Ovary (tissue), 10 donors: ENCODE measurements at places on chromosomes 2 and 18. TPM values are rescaled to one million over a fixed set of nuclear protein-coding genes. Genes with fewer than 3 reads are reported as not detected.

- H3K27ac ChIP-seq, result no peak overlapping the region
- DNase-seq, result no peak
- no peaks in the 10 kb centered on the region for H3K27me3 ChIP-seq
- no peaks in the 10 kb centered on the region for H3K36me3 ChIP-seq
- H3K4me3 ChIP-seq, result no peak overlapping the region
- H3K4me1 ChIP-seq, result peaks cover 2% of the 10 kb centered on the region
Measured at GRCh38 chr2:31236433-31237205, 2.7 kb downstream of the EHD3 start.

DNA sequence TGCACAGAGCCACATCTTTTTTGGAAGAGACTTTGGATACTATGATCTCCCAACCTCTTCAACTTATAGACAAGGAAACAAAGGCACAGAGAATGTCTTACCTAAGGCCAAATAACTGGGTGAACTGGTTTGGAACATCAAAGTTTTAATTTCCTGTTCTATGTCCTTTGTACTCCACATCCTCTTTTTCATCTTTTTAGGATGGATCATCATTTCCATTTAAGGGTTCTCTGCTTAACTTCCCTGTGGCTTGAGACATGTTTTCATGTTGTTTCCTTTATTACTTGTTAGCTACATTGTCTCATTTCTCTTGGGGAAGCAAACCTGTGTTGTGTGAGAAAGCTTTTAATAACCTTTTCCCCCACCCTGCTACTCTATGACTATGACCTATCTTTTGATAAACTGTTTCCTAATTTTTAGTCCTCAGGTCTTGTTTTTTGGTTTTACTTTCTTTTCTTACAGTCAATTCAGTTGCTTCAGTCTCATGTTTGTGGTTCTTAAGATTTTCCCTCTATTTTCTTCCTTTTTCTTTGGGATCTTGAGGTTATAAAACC lies 22.5 kb upstream of the RMND5A start:
- no peak overlapping the region for H3K27ac ChIP-seq
- no peak for DNase-seq
- no peaks in the 10 kb centered on the region for H3K27me3 ChIP-seq
- no peaks in the 10 kb centered on the region for H3K36me3 ChIP-seq
- H3K4me3 ChIP-seq, result no peak overlapping the region

DNA sequence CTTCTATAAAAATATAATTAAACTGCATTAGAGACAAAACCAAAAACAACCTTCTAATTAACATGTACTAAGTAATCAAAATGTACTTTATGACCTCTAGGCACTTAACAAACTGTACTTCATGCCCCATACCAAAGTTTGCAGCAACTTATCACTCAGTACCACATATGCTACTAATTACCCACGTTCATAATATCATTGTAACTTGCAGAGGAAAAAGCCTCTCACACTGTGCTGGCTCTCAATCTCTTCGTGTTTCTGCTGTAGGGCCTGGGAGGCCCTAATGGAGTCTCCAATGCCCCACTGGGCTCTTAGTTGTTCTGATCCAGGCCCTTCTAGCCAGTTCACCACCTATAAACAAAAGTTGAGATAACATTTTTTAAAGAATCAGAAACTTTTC lies 82.1 kb upstream of the CCDC141 start:
- H3K4me3 ChIP-seq, result no peak overlapping the region
- H3K4me1 ChIP-seq, result no peaks in the 10 kb centered on the region
- no peak overlapping the region for H3K27ac ChIP-seq
- no peaks in the 10 kb centered on the region for H3K36me3 ChIP-seq
- no peak for DNase-seq
- no peaks in the 10 kb centered on the region for H3K27me3 ChIP-seq

DNA sequence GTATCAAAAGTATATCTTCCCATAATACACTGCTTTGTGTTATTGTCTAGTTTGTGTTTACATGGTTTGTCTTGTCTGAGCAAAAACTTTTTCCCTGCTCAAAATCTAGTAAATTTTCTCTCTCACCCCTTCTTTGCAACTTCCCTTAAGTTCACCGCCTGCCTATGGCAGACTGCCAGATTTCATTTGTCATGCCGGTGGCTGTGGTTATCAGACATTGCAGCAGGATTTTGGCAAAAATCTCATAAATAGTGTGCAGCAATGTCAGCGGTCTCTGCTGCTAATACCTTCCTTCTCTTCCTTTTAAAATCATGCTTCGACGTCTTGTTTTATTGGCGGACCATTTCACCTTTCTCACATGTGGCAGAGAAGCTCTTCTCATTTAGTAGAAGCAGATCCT lies 45.6 kb upstream of the TMEM178A start:
- H3K4me1 ChIP-seq, result peaks cover 2% of the 10 kb centered on the region
- H3K27ac ChIP-seq, result no peak overlapping the region
- H3K4me3 ChIP-seq, result no peak overlapping the region
- no peaks in the 10 kb centered on the region for H3K27me3 ChIP-seq

GRCh38 chr2:25276569-25277465 lies 64.9 kb downstream of the DNMT3A start:
- H3K4me1 ChIP-seq, result peaks cover 20% of the 10 kb centered on the region
- peak; percentile 71 for DNase-seq
- H3K27ac ChIP-seq, result peak overlapping the region; percentile 27
- H3K27me3 ChIP-seq, result no peaks in the 10 kb centered on the region
- H3K4me3 ChIP-seq, result peak overlapping the region; percentile 30

HAAO gene
- 29.0 TPM for total RNA-seq

GEN1 gene
- total RNA-seq, result 1.6 TPM
